Fibroblast of gingiva (primary cell): ENCODE measurements at places on chromosomes 5 and 9.
A peak's percentile ranks its signal among the peaks of the same experiment; 100 is the strongest.

DNA sequence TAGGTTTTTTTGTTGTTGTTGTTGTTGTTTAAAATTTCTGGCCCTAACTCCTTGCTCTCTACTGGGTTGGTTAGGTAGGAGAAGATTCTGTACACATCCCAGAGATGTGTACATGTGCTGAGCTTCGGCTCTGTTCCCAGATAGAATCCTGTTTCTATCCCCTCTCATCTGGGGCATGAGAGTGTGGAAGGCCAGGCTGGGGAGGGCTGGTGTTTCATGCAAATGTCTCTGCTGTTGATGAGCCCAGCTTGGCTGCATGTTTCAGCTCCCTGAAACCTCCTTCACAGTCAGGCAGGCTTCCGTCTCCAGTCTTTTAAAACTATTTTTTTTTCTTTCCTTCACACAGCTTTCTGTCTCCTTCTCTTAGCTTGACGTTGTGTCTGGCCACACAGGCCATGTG is 526.9 kb upstream of the KLF4 start:
- DNase-seq = no peak

DNA sequence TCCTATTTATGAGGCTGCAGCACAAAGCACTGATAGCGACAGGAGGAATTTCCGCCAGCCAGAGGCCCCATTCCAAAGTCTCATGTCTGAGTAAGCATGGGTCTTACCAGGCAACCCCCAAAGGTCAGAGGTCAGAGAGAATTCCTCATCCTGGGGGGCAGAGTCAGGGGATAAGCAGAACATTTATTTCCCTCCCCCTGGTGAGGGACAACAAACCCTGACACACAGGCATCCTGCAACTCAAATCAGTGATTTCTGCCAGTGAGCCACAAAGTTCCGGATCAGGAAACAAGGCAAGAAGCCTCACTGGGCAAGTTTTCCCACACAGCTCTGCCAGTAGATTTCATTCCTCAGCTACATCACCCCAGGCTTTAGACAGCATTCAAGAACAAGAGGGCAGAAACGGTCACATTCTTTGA is 37.0 kb downstream of the ADAMTS12 start:
- peak; percentile 58 for DNase-seq

DNA sequence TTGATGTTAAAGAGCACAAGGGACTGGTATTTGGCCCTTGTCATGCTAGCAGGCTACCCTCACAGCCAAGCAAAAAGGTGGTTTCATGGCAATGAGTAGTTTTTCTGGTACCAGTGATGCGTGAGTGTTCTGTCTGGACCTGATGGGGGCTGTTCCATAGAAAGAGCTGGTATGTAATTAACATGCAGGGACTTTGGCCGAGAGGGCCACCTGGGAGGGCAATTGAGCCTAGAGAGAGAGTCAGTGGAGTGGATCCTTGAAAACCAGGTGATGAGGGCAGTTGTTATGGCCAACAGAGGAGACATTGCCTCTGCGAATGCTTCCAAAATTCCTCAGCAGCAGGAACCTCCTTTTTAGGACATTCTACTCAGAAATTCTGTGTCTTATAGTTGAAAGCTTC is 383.3 kb downstream of the PSAT1 start:
- no peak for DNase-seq

DNA sequence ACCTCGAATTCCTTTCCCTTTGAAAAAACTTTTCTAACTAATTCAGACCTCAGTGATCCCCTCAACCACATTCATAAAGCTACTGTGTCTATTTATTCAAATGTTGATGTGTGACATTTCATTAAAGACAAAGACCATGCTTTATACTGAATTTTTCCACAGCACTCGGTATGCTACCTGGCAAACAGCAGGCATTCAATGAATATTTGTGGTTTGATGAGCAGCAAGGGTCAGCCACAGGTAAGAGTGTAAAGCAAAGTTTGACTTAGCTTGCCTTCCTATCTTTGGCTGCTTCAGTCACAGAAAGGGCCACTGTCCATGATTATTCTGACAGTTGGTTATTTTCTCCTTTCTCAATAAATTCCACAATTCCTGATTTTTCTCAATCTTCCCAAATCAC is 5.1 kb upstream of the CDC42SE2 start:
- no peak for DNase-seq

- no peak for DNase-seq
These were observed 57.3 kb downstream of the CMYA5 start for GRCh38 chr5:79746642-79747569.

DNA sequence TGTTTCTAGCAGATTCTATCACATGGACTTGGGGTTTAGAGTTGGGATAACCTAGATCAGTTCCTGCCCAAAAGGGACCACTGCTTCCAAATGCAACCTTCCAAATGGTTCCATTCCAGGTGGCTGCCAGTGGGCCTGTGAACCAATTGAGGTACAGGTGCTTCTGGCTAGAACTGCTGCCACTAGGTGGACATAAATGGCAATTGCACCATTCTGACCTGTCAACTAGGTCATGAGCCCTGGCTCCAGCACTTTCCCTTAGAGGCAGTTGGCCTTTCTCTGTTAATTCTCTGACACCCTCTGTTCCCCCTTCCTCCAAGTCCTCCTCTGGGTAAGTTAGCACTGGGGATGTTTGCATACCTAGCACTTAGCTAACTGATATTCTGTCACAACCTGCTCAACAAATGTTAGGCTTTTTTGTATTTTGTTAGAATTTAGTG is 16.6 kb upstream of the HEMGN start:
- DNase-seq = no peak

DNA sequence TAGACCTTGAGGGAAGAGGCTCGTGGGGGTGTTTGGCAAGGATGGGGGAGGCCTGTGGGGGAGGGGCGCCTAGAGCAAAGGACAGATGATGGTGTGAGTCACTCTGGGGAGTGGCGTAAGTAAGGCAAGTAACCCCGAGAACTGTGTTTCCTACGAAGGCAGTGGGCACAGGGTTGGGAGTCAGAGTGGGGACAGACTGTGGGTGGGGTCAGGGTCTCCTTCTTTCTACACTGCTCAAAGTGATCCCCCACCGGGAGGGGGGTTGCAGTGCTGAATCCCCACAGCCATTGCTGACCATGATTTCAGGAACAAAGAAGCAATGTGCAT is 136.8 kb downstream of the TENT4A start:
- DNase-seq = no peak

DNA sequence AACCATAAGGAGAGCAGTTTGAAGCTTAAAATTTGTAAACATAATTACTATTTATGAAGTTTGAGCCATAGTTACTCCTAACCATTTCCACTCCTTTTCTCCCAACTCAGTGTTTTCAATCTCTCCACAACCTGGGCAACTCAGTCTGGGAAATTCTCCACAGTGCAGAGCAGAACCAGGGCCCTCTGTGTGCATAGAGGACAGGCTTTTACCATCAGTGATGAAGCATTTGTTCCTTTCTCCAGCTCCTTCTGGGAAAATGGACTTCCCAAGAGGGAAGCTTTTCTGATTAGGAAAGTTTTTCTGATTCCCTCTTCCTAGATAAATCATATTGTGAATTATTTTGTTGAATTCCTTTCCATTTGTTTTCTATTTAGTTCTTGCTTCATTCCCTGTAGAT is 132.3 kb upstream of the MPDZ start:
- DNase-seq = no peak

DNA sequence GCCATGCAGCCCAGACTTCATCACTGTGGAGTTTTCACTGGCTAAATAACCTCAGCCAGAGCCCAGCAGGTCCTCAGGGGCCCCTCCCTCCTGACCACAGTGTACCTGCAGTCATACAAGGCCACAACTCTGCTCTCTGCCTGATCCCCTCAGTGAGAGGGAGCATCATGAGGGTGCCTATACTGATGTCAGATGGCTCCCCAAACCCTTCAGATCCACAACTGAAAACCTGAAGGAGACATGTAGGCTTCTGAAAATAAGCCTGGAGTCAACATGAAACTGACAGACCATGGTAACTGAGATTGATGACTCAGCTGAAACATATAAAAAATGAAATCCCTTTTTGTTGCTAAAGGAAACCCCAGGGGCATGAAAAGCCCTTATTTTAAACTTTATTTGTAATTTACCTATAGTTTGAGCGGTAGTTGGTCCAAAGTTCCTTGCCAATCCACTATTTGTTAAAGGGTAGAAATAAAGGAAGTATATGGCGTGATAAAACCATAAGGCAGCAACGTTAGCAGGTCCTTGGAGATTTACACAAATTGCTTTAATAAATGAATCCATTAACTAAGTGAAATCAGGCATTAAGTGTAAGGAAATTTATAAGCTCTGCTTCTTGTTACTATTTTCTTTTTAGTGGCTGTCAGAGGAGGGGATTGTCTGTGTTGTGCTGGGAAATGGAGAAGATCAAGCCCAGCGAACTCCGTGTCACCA is 68.3 kb downstream of the FGF1 start:
- DNase-seq = no peak

GRCh38 chr5:78983601-78984438 is 1.3 kb downstream of the ARSB start:
- DNase-seq = no peak

DNA sequence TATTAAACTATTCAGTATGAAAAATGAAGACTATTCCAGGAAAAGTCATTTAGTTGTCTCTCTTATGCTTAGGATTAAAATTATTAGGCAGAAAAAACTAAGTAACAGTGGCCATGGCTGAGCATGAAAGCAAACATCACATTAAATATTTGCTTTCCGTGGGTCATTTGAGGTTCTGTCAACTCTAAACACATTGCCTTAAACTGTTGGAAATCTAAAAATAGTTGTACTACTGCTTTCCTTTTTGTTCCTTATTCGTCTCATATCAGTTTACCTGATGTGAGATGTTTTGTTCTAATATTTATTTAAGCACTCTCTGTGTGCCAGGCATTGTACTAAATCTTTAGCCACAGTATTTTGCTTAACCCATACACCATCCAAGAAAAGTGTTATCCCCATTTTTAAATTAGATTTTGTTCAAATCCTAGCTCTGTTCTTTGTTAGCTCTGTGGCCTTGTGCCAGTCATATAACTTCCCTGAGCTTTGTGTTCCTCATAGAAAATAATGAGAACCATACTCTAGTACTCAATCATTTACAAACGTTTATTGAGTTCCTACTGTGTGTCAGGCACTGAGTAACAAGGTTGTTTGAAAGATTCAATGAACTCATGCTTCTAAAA is 18.7 kb upstream of the ZNF608 start:
- no peak for DNase-seq

- DNase-seq = no peak
These were observed 374.9 kb downstream of the TLE4 start for GRCh38 chr9:79946712-79947111.

GRCh38 chr9:92122061-92122460 is 6.8 kb upstream of the SPTLC1 start:
- no peak for DNase-seq

- no peak for DNase-seq
These were observed 359.5 kb downstream of the DTWD2 start for GRCh38 chr5:118628660-118629354.

- no peak for DNase-seq
These were observed 166.8 kb downstream of the TRPM3 start for GRCh38 chr9:70954596-70955143.

DNA sequence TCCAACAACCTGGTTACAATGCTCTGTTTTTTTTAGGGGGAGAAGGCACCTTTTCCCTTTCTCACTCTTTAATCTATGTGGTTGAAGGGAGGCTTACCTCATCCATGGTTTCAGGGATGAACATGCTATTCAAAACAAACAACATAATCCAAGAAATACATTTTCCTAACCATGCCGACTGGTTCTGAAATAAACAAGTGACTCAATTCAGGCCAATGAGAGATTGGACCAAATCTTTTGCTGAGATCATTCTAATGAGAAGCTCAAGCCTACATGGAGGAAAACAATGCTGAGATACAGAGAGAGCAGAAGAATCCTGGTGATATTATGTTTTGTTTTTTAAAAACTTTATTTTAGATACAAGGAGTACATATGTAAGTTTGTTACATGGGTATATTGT is 46.8 kb upstream of the ELL2 start:
- no peak for DNase-seq

- DNase-seq = peak; percentile 91
These were observed at the start of gene TRIM23 for GRCh38 chr5:65624025-65624570. Gene TRIM23 (minus strand): TSS chr5:65624333. CDS start chr5:65624274, 59 bp downstream.

DNA sequence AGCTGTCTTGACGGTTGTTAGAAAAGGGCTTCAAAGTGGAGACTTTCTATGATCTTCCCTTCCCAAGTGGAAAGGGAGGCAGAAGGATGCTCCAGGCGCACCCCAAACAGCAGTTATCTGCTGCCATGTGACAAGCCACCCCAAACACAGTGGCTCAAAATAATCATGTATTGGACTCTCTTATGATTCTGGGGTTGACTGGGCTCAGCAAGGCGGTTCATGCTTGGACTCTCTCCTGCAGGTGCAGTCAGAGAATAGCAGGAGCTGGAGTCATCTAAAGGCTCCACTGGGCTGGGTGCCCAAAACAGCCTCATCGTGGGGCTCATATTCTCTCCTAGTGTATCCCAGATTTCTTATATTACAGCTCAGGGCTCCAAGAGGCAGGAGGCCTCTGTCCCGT is 177.6 kb upstream of the IER5L start:
- DNase-seq = no peak

DNA sequence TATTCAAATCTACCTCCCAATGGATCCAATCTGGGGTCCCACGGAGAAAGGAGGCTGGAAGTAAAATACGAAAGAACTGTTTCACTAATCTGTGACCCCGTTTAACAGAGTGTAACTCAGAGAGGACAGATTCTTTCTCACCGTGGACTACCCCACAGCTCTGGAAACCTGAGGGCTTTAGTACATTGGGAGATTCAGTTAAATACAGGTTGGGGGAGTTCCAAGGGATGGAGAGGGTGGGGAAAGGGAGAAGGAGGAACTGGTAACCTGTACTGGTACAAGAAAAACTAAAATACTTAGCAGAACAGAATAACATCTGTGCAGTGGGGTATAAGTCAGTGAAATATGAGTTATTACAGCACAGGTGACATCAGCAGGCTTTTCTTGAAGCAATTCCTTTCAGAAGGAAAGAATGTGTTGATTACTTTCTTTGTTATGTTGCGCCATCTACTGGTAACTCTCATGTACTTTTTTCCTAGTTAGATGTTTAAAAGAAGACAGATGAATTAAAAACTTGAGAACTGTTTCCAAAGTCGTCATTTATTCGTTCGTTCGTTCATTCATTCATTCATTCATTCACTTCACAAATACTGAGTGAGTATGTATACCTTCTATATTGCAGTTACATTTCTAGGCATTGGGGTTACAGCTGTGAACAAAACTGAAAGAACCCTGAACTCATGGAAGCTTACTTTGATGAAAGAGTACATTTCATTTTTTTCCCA is 30.0 kb upstream of the STOM start:
- peak; percentile 79 for DNase-seq

DNA sequence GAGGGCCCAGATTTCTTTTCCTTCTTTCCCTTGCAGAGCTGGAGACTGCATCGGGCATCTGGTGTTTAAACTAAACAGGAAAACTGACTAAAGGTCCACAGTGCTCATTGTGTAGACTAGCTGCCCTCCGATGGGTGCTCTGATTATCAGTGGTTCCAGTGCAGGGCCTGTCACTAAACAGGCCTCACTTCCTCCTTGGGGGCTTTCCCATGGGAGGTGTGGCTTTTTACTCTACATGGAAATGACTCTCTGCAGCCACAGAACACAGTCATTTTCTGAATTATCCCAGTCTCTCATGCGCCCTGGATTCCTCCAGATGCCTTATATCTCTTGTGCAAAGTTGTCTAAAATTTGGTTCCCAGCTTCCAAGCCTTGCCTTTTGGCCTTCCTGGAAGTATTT is 199.2 kb downstream of the TRIO start:
- no peak for DNase-seq

GRCh38 chr5:43243270-43243669 is 51.2 kb downstream of the NIM1K start:
- DNase-seq = no peak

- no peak for DNase-seq
These were observed 38.3 kb upstream of the SIL1 start for GRCh38 chr5:139236479-139236878.

- no peak for DNase-seq
These were observed 54.7 kb upstream of the ICE1 start for GRCh38 chr5:5367739-5368138.

GRCh38 chr5:139915834-139916233 is 120.2 kb downstream of the PSD2 start:
- no peak for DNase-seq
